ENCODE measurements at places on chromosomes 7 and 10. TPM values are rescaled to one million over a fixed set of nuclear protein-coding genes. Genes with fewer than 3 reads are reported as not detected.

DNA sequence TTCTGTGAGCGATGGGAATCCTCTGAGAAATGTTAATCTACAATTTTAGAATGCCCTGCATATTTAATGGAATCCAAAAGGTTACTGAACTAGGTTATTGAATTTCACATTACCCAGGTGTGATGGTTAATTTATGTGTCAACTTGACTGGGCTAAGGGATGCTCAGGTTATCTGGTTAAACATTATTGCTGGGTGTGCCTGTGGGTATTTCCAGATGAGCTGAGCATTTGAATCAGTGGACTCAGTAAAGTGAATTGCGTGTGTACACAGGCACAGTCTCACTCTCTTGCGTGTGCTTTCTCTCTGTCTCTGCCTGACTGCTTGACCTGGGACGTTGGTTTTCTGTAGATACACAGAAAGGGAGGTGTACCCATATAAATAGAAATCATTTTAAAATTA lies 21.7 kb downstream of the RNF32 start:
- H3K36me3 ChIP-seq, result no peaks in the 10 kb centered on the region
- H3K27ac ChIP-seq, result no peak overlapping the region
- H3K4me1 ChIP-seq, result no peaks in the 10 kb centered on the region

DNA sequence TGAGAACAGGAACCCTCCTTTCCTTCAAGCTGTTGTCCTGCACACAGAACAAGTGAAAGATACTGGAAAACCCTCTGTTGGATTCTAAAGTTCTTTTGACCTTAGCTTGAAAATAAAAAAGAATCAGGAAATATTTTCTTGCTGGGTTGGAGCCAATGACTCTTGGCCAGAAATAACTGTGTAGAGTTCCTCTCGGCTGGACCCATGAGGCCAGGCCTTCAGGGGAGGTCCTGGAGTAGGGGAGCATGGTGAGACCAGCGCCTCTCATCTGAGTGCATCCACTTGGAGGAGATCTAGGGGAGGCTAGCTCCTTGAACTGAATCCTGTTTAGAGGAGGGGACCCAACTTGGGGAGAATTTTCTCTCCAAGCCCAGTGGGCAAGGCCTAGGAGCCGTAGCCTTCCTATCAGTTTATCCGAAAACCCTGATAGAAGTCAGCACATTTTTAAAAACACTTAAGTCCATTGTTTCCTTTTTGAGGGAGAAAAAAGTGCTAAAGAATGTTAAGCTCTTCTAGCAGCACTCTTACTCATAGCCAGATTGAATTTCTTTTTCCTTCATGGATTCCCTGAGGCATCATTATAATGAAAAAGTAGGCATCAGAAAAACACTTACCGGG lies 635.7 kb upstream of the ANKRD30A start:
- H3K27me3 ChIP-seq, result no peaks in the 10 kb centered on the region
- no peaks in the 10 kb centered on the region for H3K4me1 ChIP-seq
- H3K27ac ChIP-seq, result peak overlapping the region; percentile 3
- no peak for DNase-seq
- H3K4me3 ChIP-seq, result no peak overlapping the region

DNA sequence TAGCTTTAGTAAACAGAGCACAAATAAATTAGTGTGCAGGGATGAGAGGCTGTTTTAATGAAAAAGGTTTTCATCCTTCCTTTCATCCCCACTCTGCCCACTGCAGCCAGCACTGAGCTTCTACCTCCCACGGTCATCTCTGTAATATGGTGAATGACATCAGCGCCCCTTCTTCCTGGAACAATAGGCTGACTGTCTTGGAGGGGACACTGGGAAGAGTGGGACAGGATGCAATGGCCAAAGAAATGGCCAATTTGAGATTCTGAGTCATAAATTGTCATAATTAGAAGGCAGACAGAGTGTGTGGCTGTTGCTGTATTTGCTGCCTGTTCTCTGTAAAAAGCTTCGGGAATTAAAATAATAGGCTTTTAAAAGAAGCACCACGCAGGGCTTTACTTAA lies 126.7 kb upstream of the CALN1 start:
- H3K27me3 ChIP-seq, result no peaks in the 10 kb centered on the region
- DNase-seq, result no peak
- H3K4me1 ChIP-seq, result no peaks in the 10 kb centered on the region
- H3K36me3 ChIP-seq, result no peaks in the 10 kb centered on the region
- H3K27ac ChIP-seq, result no peak overlapping the region

- peak overlapping the region; percentile 91 for H3K4me3 ChIP-seq
- no peaks in the 10 kb centered on the region for H3K36me3 ChIP-seq
- DNase-seq, result no peak
- H3K27ac ChIP-seq, result peak overlapping the region; percentile 81
These were observed 377 bp upstream of the POLR1F start for GRCh38 chr7:19709249-19709578.

The OR2A1 gene
- not detected for total RNA-seq

DNA sequence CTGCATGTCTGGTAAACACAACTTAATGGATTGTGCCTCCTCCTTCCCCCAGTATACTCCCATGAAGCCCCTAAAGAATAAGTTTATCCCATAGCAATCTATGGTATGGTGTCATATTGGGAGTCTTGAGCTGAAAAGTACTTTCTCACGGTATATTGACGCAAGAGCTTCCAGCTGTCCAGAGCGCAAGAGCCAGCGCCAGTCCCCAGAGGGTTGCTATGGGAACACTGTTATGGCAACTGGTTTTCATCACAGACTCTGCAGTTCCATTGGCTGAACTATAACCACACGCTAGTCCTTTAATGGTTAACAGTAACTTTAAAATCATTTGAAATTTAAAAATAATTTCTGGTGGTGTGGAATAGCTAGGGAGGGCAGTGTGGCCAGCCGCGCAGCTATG lies 46.9 kb downstream of the PRPF18 start:
- H3K27ac ChIP-seq, result peak overlapping the region; percentile 65
- no peak for DNase-seq
- no peaks in the 10 kb centered on the region for H3K27me3 ChIP-seq
- no peaks in the 10 kb centered on the region for H3K4me1 ChIP-seq
- H3K36me3 ChIP-seq, result peaks cover 36% of the 10 kb centered on the region

DNA sequence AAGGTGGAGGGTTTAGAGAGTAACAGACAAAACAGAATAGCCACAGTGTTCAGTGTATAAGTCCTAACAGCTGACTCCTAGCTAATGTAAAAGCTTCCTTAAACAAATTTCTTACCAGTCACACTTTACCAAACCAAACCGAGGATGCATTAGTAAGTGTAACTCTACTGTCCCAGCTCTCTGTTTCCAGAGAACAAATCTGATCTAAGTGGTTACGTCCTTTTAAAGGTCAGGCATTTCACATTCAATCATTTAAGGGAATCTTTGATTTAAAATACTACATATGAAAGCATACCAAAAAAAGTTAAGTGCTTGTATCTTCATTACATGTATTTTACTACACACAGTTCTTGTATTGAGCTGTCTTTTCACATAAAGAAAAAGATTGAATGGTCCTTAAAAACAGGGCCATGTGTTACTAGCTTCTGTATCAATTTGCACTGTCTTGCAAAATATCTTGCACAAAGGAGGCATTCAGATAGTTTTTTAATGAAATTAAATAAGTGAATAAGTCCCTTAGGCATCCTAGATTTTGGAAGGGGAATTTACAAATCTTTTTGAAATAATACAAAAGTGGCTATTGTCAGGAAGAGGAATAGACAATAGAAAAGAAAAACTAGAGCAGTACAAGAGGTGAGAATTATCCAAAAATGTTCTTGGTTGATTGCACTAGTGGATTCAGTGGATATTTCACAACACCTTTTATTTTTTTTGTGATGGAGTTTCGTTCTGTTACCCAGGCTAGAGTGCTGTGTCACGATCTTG lies 58.4 kb upstream of the SPOCK2 start:
- no peaks in the 10 kb centered on the region for H3K27me3 ChIP-seq
- no peak overlapping the region for H3K4me3 ChIP-seq
- H3K4me1 ChIP-seq, result no peaks in the 10 kb centered on the region
- H3K36me3 ChIP-seq, result peaks cover 16% of the 10 kb centered on the region
- DNase-seq, result no peak

DNA sequence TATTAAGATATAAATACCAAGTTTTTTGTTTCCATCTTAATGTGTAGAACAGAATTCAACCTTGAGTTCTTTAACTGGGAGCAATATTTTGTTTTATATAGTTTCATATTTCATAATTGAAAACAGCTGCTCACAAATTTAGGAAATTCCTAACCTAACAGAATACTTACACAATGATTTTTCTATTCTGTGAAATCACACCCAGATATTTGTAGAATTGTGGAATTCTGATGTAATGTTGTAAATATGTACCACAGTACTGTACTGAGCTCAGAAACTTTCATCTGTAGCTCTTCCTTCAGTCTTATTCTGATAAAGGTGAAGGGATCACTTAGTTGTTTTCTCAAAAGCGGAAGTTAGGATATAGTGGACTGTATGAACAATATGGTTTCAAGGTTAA lies 143.4 kb upstream of the GLI3 start:
- no peak for DNase-seq
- no peak overlapping the region for H3K27ac ChIP-seq
- H3K27me3 ChIP-seq, result no peaks in the 10 kb centered on the region
- H3K4me1 ChIP-seq, result no peaks in the 10 kb centered on the region
- H3K4me3 ChIP-seq, result no peak overlapping the region

GRCh38 chr10:76645341-76645740 lies 992.3 kb downstream of the KCNMA1 start:
- no peaks in the 10 kb centered on the region for H3K4me1 ChIP-seq
- no peak overlapping the region for H3K4me3 ChIP-seq
- DNase-seq, result no peak
- no peaks in the 10 kb centered on the region for H3K36me3 ChIP-seq
